ENCODE measurements at places on chromosomes 7 and 10. TPM values are rescaled to one million over a fixed set of nuclear protein-coding genes. Genes with fewer than 3 reads are reported as not detected.

DNA sequence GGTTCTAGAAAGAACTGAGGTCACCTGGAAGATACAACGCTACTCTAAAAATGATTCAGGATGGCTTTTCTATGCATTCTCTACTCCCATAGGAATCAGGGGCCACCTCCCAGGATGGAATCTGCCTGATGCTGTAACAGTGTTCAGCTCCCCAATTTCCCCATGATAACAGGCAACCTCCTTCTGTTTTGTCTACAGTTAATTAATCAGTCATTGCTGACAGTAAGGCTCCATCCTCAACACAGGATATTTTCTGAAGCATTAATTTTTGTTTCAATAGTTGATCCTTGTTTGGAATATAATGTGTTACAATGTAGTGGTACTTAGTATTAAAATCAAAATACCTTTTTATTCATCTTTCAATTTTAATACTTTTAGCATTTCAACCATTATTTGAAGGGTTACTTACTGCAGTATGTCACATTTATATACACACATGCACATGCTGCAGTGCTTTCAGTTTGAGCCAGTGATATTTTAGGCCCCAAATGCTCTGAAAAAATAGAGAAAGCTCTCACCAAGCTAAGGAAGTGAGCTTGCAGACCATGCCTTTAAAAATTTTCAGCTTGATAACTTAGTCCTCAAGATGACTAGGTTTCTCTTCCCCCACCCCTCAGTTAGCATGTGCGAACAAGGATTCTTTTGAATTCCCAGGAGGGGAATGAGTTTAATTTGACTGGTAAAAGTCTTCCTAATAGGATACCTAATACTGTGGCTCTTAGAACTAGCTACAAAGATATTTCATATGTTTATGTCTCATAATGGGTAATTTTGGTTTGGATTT is 592 bp upstream of the PIK3CG start:
- DNase-seq = no peak

DNA sequence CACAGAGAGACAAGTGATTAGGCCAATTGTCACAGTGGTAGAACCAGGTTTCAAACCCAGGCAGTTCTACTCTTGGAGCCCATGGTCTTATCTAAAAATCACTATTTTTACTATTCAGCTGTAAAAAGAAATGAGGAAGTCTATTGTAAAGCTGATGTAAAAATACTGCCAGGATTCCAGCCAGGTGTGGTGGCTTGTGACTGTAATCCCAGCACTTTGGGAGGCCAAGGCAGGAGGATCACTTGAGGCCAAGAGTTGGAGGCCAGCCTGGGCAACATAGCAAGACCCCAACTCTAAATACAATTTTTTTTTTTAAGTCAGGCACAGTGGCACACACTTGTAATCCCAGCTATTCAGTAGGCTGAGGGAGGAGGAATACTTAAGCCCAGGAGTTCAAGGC is 40.4 kb downstream of the HIP1 start:
- DNase-seq = no peak

DNA sequence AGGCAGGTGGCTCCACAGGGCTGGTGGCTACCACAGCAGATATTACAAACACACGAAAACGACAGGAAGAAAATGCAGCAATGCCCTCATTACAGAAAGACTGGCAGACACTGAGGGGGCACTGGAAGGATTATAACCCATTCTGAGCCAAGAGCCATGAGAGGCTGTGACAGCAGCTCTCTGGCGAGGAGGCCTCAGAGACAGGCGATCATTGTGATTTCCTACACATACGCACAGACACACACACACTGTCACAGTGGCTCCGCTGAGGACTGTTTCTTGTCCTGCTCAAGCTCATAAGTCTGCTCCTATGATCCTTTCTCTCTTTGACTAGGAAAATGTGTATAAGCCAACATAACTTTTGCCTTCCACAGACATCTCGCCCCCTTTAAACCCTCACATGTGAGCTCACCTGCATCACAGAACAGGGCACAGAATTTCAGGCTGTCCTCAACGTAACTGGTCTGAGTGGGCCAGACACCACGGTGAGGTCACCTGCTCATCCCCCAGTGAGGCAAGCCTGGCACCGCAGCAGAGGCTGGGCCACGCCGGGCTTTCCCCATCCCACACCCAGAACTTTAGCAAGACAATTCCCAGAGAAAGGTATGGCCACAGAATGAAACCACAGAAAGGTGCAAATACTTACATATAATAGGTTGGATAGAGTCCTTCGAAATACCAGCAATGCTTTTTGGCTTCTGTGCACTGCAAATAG is 51.7 kb downstream of the VOPP1 start:
- no peak for DNase-seq

Gene CPXM2
- 7.6 TPM for total RNA-seq

Measured in mucosa of gallbladder (tissue), 1 donor.